ENCODE measurements at places on chromosomes 4 and X.

DNA sequence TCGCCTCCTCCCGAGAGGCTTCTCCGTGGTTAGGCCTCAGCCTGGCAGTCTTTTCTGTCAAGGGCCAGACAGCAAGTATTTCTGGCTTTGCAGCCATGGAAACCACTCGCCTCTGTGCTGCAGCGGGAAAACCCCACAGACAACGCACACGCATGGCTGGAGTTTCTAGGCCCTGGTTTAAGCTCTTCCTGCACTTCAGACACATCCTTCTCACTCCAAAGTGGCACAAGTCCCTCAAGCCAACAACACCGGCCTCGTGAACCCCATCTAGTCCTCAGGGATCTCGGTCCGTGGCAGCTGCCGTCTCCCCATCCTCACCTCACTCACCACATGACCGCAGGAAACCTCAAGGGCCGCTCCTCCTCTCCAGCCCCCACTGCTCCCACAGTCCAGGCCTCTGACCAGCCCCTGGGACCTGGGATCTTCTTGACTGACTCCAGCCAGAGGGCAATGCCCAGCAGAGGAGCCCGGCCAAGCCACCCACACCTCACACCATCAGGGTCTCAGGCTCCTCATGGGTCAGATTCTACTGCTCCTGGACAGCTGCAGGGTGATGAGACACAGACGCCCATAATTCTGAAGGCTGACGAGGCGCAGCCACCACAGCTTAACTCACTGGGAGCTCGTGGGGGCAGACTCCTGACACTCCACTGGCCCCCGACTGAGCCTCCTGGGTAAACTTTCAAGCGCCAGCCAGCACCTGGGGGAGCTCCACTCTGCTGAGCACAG lies 21.7 kb downstream of the LETM1 start:
- no peak for DNase-seq

DNA sequence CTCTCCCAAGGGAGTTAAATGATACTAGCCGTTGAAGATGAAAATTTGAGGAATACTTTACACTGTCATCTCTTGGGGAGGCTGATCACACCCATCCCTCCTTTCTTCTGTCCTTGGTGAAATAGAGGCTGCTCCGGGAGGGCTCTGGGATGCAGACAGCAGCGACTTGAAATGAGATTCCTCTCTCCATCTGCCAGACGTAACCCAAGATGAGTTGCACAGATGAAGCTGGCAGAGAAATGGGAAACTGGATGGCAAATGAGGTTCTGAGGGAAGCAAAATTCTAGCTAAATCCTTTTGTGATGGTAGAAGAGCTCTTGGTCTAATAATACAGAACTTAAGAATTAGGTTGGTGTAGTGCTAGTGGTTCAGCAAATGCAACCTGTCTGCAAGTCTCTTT lies 201.4 kb downstream of the AASDH start:
- DNase-seq = no peak

- DNase-seq = no peak
These were observed 1629.1 kb upstream of the IGFBP7 start for GRCh38 chr4:58739275-58739674.

DNA sequence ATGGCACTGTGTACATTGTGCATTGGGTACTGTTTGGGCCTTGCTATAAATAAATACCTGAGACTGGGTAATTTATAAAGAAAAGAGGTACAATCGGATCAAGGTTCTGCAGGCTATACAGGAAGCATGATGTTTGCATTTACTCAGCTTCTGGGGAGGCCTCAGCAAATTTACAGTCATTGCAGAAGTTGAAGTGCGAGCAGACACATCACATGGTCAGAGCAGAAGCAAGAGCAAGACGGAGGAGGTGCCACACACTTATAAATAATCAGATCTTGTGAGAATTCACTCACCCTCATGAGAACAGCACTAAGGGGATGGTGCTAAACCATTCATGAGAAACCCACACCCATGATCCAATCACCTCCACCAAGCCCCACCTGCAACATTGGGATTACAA lies 505.0 kb downstream of the ARAP2 start:
- DNase-seq = no peak
